ENCODE measurements at places on chromosomes 2 and 18.
A peak's percentile ranks its signal among the peaks of the same experiment; 100 is the strongest.

DNA sequence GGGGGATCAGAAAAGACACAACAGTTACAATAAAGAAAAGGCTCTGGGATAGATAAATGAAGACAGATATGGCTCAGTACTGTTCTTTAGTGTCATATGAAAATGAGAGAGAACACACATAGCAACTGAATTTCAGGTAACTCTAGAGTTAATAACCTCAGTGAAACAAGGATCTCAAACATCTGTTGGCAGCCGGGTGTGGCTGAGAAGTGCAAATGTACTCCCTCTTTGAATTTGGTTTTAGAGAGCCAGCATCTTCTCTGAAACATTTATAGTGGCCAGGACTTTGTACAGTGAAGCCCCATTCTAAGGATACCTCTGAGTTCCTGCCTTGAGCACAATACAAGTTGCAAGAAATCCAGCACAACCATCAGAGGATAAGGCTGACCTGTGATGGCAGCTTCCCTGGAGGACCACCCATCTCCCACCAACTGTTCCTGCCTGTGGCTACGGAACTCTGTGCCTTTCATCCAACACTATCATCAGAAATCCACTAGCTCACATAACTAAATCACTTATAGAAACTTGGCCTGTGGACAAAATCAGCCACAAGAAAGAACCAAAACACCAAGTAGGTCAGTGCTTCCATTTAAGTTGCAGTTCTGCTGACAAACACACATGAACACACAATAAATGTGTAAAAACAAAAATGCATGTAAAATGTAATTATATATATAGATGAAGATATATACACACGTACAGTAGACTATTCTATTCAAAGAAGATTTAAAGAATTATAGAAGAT is 37.3 kb upstream of the PEX13 start:
- DNase-seq: no peak

- DNase-seq: no peak
These were observed 8.1 kb downstream of the PRLH start for GRCh38 chr2:237574467-237574866.

DNA sequence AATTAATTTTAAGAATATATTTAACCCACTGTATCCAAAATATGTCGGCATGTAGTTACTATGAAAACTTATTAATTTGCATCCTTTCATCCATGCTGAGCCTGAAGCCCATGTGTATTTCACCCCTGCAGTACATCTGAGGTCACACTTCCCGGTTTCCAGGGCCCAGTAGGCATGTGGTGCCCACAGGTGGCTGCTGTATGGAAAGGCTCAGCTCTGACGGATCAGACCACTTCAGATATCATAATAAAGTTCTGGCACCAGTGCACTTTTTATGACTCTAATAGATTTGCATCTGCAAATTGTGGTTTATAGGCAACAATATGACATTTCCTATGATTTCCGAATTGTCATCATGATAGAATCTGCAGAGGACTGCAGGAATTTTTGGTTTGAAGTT is 22.5 kb downstream of the SH3RF3 start:
- DNase-seq: no peak

DNA sequence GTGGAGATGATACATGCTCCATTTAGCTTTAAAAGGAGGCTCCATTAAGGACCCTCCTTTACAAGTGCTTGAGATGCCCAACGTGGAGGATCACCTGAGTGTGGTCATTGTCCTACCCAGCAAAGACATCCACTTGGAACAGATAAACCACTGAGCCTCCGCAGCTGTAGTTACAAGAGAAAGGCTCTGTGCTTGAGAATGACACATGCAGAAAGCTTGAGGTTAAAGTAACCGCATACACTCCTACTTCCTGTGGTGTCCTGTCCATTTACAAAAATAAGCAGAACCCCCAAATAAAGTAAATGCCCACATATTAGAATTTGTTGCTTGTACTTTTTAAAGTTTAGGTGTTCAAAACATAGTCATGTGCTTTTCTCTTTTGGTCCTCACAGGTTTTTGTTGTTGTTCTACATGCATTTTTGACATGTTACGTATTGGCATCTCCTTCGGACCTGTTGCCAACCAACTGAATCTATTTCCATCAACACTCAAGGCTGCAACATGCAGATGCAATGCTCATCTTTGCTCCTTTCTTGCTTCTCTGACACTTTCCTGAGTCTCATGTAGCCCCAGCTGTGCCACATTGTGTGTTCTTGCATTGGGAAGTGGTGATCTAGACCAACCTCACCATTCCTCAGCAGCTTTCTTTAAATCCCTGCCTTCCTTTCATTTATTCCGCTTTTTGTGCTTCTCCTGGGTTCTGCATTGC is 56.0 kb downstream of the SERPINB7 start:
- DNase-seq: no peak

DNA sequence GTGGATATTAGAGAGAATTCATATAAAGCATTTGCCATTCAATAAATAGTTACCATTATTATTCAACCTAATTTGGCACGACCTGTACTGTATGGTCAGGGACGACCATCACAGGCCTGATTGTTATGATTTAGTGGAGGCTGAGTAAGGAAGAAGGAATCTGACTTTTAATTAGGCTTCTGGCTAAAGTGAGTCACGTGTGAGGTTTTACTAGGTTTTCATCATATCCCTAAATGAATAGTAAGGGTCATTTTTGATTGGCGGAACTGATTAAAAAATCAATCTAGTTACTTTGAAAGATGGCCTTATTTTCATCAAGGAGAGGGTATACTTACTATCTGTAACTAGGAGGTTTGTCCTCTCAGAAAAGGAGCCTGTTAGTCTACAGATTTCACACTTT is 143.4 kb downstream of the ADCYAP1 start:
- DNase-seq: no peak

DNA sequence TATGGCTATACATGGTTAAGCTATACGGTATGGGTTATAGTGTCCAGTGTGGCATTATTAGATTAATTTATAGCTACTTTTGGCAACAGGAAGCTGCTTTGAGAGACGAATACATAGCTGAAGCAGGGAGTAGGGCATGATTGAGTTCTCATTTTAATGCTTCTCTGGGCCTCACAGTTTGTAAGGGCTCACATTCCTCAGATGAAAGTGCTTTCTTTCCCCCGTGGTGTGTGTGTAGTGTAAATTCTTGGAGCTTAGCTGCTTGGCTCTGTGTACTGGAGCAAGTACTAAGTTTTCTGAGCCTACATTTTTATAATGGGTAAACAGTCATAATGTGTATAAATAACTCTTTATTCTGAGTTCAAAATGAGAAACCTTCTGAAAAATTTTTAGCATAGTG is 173.7 kb downstream of the PTPRM start:
- DNase-seq: no peak

DNA sequence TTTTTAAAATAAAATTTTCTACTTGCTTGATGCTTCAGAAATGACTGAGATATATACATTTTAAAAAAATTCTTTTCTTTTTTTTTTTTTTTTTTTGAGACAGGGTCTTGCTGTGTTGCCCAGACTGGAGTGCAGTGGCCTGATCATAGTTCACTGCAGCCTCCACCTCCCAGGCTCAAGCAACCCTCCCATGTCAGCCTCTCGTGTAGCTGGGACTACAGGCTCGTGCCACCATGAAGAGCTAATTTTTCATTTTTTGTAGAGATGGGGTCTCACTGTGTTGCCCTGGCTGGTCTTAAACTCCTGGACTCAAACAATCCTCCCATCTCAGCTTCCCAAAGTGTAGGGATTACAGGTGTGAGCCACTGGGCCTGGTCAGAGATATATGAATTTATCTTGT is 12.9 kb downstream of the CYS1 start:
- no peak for DNase-seq

GRCh38 chr2:175064797-175065196 is 59.6 kb upstream of the CHN1 start:
- DNase-seq: no peak

GRCh38 chr2:98269274-98269673 is 77.0 kb upstream of the CNGA3 start:
- peak; percentile 59 for DNase-seq

DNA sequence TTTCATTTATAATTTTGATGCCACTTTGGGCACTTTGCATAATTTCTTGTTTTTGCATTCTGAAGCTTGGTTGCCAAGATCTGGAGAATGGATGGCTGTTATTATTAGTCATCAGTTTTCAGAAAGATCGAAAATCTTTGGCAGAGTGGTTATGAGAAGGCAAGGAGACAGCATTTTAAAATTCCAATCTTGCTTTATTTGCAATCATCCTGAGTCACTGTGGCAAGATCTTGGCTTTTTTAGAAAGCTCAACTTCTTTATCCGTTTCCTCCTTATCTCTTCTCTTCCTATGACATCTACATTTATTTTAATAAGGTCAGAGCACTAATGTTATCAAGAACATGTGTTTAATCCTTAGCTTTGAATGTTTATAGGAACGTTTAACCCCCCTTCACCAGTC is 31.1 kb upstream of the EIF2AK3 start:
- DNase-seq: no peak

DNA sequence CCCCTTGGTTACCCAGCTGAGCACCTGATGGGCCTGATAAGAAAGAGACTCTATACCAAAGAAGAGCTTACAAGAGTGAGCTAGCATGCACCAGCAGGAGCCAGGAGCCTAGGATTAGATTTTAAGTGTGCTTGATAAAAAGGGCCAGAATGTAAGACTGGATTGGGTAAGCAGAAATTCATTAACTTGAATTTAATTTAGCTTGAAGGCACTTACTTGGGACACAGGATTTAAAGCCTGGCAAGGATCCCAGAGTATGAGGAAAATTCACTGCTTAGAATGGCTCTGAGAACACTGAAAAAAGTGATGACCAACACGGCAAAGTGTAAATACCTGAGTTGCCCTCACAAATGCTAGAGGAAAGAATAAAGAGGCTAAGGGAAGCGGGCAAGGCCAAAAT is 91.3 kb upstream of the RBBP8 start:
- DNase-seq: peak; percentile 45

- peak; percentile 8 for DNase-seq
These were observed 1.2 kb downstream of the EPB41L3 start for GRCh38 chr18:5542515-5543035.

DNA sequence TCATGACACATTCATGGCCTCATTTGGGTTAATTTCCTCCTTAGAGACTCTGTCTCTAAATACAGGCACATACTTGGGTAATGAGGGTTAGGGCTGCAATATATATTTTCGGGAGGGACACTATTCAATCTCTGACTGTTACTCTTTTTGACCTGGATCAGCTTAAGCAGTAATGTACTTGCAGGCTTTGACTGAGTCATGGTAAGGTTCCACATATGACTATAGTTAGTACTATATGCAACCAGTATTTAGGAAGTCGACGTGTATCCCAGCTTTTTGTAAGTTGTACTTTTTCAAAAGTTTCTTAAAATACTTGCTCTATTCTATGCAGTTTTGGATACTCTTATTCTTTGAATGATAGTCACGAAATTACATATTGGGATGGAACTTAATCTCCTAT is 37.2 kb upstream of the CDH19 start:
- DNase-seq: no peak

GRCh38 chr2:39033980-39034379 is 86.9 kb downstream of the SOS1 start:
- no peak for DNase-seq

- peak; percentile 82 for DNase-seq
These were observed 289.7 kb downstream of the DYSF start for GRCh38 chr2:71742953-71743601.

- DNase-seq: no peak
These were observed 45.8 kb downstream of the MYCN start for GRCh38 chr2:15986068-15986560.

- no peak for DNase-seq
These were observed 5.0 kb downstream of the CNDP1 start for GRCh38 chr18:74539289-74539688.

DNA sequence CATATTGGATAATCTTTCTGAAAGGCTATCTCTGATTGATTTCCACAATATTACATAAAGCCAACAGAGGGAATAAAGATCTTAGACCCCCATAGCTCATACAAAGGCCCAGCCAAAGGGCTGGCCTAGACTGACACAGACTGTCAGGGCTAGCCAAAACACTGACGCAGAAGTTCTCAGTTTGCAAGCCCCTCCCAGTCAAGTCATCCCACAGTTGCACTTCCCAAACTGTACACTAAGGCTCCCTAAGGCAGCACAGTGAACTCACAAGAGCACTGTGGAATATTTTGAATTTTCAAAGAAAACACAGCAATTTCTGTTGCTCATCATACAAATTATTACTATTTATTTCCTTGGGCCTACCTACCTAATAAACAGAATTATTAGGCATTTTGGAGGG is 244.9 kb downstream of the SP3 start:
- no peak for DNase-seq

GRCh38 chr2:48888066-48888465 is 132.5 kb upstream of the LHCGR start:
- no peak for DNase-seq

DNA sequence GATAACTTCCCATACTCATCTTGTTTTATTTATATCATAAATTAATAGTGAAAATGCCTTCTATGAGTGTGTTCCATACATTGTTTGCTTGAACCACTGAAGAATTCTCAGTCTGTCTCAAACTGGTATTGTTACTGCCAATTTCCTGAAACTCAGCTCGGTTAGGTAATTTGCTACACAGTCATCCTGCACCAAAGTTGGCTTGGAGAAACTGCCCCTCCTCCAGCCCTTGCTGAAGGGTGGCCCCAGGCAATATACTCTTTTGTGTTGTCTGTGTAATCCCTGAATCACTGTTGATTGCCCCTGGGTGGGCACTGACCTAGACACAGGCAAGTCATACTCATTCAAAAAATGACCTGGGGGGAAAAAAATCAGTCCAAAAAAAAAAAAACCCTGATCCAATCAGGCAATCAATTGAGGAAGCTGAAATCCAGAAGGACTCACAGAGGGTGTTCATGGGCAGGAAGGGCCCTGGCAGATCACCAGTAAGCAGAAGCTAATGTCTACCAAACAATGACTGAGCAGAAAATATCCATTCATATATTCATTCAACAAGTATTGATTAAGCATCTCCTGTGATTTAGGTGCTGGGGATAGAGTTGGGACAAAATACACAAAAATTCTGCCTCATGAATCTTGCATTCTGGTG is 3.8 kb upstream of the SESTD1 start:
- peak; percentile 39 for DNase-seq

DNA sequence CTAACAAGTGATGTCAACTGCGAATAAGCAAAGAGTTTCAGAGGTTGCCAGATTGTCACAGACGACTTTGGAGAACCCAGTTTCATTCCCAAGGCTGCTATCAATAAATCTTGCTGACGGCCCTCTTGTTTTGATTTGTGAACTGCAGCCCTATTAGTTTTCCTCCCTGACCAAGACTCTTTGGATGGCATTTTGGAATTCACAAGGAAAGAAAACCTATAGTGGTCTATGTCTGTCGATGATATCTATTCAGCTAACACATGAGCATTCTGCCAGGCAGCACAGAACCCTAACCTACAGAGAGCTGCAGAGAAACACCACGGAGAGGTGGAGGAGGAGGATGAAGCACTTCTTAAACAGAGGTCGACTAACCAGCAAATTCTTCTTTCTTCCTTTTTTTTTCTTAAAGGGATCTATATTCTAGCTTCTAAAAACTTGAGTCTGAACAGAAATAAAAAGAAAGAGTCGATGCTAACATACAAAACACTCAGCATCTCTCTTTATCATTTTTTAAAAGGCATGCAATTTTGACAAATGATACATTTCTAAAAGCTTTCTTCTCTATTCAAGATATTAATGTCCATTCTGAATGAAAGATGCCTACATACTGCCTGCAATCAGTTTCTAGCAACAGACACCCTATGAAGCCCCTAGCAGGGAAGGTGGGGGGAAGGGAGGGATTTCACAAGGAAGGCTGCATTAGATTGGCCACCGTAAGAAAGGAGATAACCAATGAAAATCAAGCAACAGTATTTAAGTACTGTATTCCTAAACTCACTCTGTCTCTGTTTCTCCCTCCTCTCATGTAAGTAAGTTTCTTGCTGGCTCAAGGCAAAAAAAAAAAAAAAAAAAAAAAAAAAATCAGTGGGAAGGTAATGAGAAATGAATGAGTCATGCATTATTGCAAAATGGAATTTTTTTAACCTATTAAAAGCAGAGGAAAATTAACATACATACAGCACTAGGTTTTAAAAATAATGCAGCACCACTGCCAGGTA is 83.0 kb upstream of the CHRNA1 start:
- DNase-seq: peak; percentile 63
